GM23338 (cell line): ENCODE measurements at places on chromosomes 1 and 21.

GRCh38 chr1:230160957-230161771, 94.1 kb downstream of the GALNT2 start:
- H3K4me3 ChIP-seq = no peak overlapping the region
- H3K36me3 ChIP-seq = no peaks in the 10 kb centered on the region
- no peaks in the 10 kb centered on the region for H3K27me3 ChIP-seq
- DNase-seq = no peak
- H3K4me1 ChIP-seq = peaks cover 3% of the 10 kb centered on the region; the same call in 1 of the 2 replicates
- H3K27ac ChIP-seq = no peak overlapping the region

- DNase-seq = no peak
- H3K27me3 ChIP-seq = no peaks in the 10 kb centered on the region
- no peaks in the 10 kb centered on the region for H3K4me1 ChIP-seq
Measured at GRCh38 chr21:33238565-33239255, 9.0 kb downstream of the IFNAR2 start.

DNA sequence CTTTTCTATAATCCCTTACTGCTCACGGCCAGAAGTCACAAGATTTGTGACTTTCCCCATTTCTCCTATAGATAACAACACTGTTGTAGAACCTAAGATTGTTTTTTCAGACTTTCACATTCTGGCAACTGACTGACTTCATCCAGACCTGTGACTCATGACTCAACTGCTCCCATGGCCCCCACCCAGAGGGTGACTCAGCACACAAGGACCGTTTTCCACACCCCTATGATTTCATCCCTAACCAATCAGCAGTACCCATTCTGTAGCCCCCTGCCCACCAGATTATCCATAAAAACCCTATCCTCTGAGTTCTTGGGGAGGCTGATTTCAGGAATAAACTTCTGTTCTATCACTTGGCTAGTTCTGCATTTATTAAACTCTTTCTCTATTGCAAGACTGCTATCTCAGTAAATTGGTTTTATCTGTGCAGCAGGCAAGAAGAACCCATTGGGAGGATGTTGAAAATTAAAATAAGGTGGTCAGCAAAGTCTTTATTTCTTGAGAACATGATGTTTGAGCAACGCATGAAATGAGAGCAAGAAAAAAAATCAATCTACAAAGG, 79.7 kb downstream of the NGF start:
- H3K4me3 ChIP-seq = no peak overlapping the region
- H3K36me3 ChIP-seq = no peaks in the 10 kb centered on the region; the same call in 1 of the 2 replicates
- H3K27ac ChIP-seq = no peak overlapping the region
- no peaks in the 10 kb centered on the region for H3K27me3 ChIP-seq

GRCh38 chr21:44753357-44753756, 42.0 kb upstream of the TSPEAR start:
- no peaks in the 10 kb centered on the region; the same call in 1 of the 2 replicates for H3K36me3 ChIP-seq
- DNase-seq = no peak
- no peaks in the 10 kb centered on the region for H3K27me3 ChIP-seq
- H3K4me1 ChIP-seq = peaks cover 25% of the 10 kb centered on the region
- H3K4me3 ChIP-seq = no peak overlapping the region

GRCh38 chr1:17946434-17946833, 161.2 kb upstream of the IGSF21 start:
- H3K27me3 ChIP-seq = no peaks in the 10 kb centered on the region
- no peaks in the 10 kb centered on the region for H3K36me3 ChIP-seq
- no peak for DNase-seq

DNA sequence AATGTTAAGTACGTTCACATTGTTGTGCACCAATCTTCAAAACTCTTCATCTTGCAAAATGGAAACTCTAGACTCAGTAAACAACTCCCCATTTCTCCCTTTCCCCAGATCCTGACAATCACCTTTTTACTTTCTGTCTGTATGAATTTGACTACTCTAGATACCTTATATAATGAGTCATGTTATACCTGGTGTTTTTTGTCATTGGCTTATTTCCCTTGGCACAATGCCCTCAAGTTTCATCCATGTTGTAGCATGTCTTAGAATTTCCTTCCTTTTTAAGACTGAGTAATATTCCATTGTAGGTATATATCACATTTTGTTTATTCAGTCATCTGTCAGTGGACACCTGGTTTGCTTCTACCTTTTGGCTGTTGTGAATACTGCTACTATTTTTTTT, 399.5 kb downstream of the LMO4 start:
- no peaks in the 10 kb centered on the region for H3K36me3 ChIP-seq
- H3K4me3 ChIP-seq = no peak overlapping the region
- no peak for DNase-seq
- no peak overlapping the region for H3K27ac ChIP-seq
- peaks cover 6% of the 10 kb centered on the region for H3K4me1 ChIP-seq

DNA sequence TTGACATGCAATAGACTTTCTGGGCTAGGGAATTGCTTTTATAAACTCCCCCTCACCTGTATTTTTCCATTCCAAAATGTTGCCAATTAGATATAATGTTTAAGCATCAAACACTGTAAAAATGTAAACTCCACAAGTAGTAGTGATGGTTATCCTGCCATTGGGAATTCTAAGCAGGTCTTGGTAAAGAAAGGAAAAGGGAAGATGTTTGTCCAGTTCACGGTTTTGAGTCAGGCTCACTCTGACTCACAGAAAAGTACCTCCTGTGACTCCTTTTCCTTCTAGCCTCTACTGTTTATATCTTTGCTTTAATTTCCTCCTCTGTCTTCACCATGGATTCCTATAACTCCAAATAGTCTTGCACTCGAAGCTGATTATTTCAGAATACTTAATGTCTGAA, 19.0 kb upstream of the PTPN14 start:
- no peaks in the 10 kb centered on the region for H3K27me3 ChIP-seq
- DNase-seq = no peak
- peaks cover 5% of the 10 kb centered on the region; the same call in 1 of the 2 replicates for H3K4me1 ChIP-seq
- H3K36me3 ChIP-seq = no peaks in the 10 kb centered on the region; the same call in 1 of the 2 replicates
- no peak overlapping the region for H3K4me3 ChIP-seq

GRCh38 chr1:244011271-244011670, 39.8 kb upstream of the ZBTB18 start:
- H3K27me3 ChIP-seq = no peaks in the 10 kb centered on the region
- H3K4me1 ChIP-seq = peaks cover 24% of the 10 kb centered on the region
- H3K36me3 ChIP-seq = no peaks in the 10 kb centered on the region
- peak; percentile 17 for DNase-seq
- H3K4me3 ChIP-seq = no peak overlapping the region

GRCh38 chr1:39116860-39117728, 87.4 kb upstream of the MACF1 start:
- peaks cover 3% of the 10 kb centered on the region for H3K36me3 ChIP-seq
- DNase-seq = no peak

GRCh38 chr1:83828456-83828855, 170.5 kb downstream of the TTLL7 start:
- H3K4me1 ChIP-seq = no peaks in the 10 kb centered on the region
- no peak for DNase-seq
- H3K4me3 ChIP-seq = no peak overlapping the region

- H3K27ac ChIP-seq = no peak overlapping the region
- DNase-seq = no peak
- peaks cover 6% of the 10 kb centered on the region for H3K4me1 ChIP-seq
- no peaks in the 10 kb centered on the region; the same call in 1 of the 2 replicates for H3K36me3 ChIP-seq
- H3K4me3 ChIP-seq = no peak overlapping the region
Measured at GRCh38 chr1:161824618-161825017, 58.5 kb downstream of the ATF6 start.

DNA sequence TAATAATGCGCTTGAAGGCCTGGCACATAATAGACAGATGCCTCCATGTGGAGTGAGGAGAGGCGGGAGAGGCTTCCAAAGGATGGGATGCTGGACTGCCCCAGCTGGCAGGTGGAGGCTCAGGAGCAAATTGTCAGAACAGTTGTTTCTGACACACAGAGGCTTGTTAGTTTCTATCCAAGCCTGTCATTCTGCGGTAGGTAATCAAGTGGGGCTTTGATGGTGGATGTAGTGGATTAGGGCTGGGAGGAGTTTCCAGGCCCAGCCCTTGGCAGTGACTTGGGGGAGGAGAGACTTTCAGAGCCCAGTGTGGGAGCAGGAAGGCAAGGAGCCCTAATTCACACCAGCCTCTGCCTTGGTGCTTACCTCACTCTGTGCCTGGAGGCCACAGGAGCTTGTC, 44.1 kb downstream of the FOXD2 start:
- DNase-seq = no peak
- H3K4me1 ChIP-seq = no peaks in the 10 kb centered on the region
- no peaks in the 10 kb centered on the region for H3K27me3 ChIP-seq
- no peak overlapping the region for H3K27ac ChIP-seq

GRCh38 chr1:36711480-36711879, 228.8 kb upstream of the CSF3R start:
- H3K4me3 ChIP-seq = no peak overlapping the region
- peaks cover 14% of the 10 kb centered on the region for H3K4me1 ChIP-seq
- no peak overlapping the region for H3K27ac ChIP-seq
- peak; percentile 22 for DNase-seq
- no peaks in the 10 kb centered on the region for H3K27me3 ChIP-seq
- no peaks in the 10 kb centered on the region for H3K36me3 ChIP-seq

GRCh38 chr1:233885196-233885920, 19.1 kb upstream of the SLC35F3 start:
- no peaks in the 10 kb centered on the region for H3K36me3 ChIP-seq
- H3K4me3 ChIP-seq = no peak overlapping the region
- no peaks in the 10 kb centered on the region for H3K27me3 ChIP-seq
- no peak overlapping the region for H3K27ac ChIP-seq

DNA sequence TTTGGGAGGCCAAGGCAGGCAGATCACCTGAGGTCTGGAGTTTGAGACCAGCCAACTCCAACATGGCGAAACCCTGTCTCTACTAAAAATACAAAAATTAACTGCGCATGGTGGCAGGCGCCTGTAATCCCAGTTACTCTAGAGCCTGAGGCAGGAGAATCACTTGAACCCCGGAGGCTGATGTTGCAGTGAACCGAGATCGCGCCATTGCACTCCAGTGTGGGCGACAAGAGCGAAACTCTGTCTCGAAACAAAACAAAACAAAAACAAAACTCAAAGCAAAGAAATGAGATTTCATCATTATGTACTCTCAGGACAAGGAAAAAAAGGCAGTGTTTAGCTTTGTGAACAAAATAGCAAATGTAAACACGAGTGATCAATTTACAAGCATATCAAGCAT, 61.0 kb downstream of the LAMC2 start:
- H3K4me1 ChIP-seq = no peaks in the 10 kb centered on the region
- 0 out of 2 replicates have a peak, but pooled peaks cover 4% of the 10 kb centered on the region for H3K36me3 ChIP-seq
- no peak for DNase-seq
- no peaks in the 10 kb centered on the region for H3K27me3 ChIP-seq
- no peak overlapping the region for H3K4me3 ChIP-seq

DNA sequence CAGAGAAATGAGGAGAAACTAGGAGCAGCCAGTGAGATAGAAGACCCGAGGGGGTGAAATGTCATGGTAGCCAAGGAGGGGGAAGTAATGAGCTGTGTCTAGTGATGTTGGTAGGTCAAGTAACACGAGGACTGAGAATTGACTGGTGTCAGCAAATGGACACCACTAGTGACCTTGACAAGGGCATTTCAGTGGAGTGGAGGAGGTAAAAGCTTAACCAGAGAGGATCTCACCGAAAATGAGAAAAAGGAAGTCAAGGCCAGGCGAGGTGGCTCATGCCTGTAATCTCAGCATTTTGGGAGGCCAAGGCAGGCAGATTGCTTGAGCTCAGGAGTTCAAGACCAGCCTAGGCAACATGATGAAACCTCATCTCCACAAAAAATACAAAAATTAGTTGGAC, 3.0 kb upstream of the ZYG11B start:
- no peaks in the 10 kb centered on the region for H3K36me3 ChIP-seq
- no peak for DNase-seq
- H3K27ac ChIP-seq = no peak overlapping the region
- no peak overlapping the region for H3K4me3 ChIP-seq
- H3K27me3 ChIP-seq = no peaks in the 10 kb centered on the region

DNA sequence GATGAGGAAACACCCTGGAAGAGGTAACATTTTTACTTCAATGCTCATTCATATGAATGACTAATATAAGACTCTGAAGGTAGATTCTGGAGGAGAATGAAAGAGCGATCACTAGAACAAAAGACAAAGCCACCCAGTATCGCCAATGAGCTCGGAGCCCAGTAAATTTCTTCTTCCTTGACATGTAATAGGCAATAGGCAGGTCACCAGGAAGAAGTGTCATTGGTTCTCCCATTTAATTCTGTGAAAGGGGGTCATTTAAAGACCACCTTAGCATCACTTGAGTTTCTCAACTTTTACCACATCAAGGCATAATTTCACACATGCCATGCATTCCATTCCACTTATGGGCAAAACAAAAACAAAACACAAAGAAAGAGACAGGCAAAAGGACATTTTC, 7.9 kb downstream of the TNFSF18 start:
- peak; percentile 1 for DNase-seq
- no peaks in the 10 kb centered on the region for H3K27me3 ChIP-seq
- no peak overlapping the region for H3K27ac ChIP-seq
- no peaks in the 10 kb centered on the region; the same call in 1 of the 2 replicates for H3K4me1 ChIP-seq
- no peak overlapping the region for H3K4me3 ChIP-seq

GRCh38 chr1:91673613-91674012, 173.0 kb downstream of the CDC7 start:
- no peaks in the 10 kb centered on the region for H3K4me1 ChIP-seq
- H3K27me3 ChIP-seq = no peaks in the 10 kb centered on the region
- no peak for DNase-seq
- H3K27ac ChIP-seq = no peak overlapping the region
- H3K4me3 ChIP-seq = no peak overlapping the region
